ENCODE measurements at places on chromosomes 16 and 17. TPM values are rescaled to one million over a fixed set of nuclear protein-coding genes. Genes with fewer than 3 reads are reported as not detected.
A peak's percentile ranks its signal among the peaks of the same experiment; 100 is the strongest.

PRAC2 gene
- total RNA-seq, result not detected

GPS2 gene
- total RNA-seq, result 35.4 TPM

GRCh38 chr17:81543339-81543675 is 8.8 kb downstream of the FAAP100 start:
- DNase-seq, result no peak

ABCC11 gene
- 0.12 TPM for total RNA-seq

DNA sequence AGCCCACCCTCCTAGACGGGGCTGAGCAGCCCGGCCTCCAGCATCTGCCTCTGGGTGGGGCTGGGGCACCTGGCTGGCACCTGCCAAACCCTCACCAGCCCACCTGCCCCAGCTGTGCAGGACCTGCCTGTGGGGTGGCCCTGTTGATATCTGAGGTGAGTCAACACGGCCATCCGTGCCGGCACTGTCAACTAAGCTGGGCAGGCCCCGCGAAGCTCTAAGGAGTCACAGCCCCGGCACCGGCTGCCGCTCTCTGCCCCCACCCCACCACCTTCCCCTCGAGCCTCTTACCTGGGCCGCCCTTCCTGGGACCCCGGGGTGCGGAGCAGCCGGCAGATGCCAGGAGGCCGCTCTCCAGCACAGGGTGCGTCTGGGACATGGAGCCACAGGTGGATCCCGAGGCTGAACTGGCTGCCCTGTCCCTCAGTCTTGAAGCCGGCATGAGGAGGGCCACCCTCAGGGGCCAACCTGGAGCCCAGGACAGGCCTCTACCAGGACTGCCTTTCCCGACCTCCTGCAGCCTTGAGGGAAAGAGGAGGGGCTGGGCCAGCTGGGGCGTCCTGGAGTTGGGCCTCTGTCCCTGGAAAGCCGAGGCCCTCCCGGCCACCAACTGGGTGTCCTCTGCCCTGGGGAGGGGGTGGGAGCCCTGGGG is 515 bp downstream of the CBFA2T3 start:
- no peak for DNase-seq

DNA sequence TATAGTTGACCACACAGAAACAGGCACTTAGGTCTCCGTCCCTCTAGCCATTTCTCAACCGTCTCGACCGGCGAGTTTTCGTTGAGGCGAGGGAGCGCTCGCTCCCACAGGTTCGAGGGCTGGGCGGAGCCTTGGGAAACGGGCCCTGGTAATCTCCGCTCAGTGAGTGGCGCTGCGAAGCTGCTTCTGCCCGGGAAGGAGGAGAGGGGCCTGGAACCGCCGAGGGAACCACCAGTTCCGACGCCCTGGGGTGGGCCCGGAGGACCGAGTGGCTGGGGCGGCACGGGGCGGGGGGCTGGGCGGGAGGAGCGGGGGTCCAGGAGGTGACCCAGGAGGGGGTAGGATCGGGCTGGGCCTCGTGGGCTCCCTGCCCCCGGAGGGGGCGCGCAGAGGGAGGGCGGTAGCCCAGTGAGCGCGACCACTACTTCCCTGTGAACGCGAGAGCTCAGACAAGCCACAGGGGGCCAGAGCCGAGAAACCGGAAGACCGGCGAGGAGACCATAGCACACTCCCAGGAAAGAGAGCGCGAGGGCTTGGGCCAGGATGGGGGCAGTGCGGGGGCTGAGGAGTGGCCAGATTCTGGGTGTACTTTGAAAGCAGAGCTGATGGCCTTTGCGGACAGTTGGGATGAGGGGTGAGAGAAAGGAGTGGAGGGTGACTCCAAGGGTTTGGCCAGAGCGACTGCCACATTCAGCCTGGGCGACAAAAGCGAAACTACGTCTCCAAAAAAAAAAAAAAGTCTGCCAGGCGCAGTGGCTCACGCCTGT is 29.9 kb upstream of the ARL4D start:
- peak; percentile 70 for DNase-seq

SNAI3 gene
- total RNA-seq, result 0.14 TPM

SLC13A5 gene
- not detected for total RNA-seq

DNA sequence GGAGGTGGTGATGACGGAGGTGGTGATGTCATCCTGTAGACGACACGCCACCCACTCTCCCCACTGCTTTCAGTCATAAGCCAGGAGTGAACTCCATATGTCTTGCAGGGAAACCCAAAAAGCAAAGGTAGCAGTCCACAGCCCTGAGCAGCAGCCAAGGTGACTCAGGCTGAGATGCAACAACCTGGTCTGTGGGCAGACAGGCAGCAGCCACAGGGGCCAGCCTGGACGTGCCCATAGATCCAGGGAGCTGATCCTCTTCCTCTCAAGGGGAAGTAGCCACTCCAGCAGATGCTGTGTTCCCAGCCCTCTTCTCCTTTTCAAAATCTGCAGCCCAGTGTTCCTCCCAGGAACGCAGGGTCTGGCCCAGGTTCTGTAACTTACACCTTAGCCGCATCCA is 17.3 kb upstream of the CIITA start:
- no peak for DNase-seq

TP53TG3C gene
- 0.52 TPM for total RNA-seq

All from HFFc6 (cell line).